ENCODE measurements at places on chromosomes 1 and 21. TPM values are rescaled to one million over a fixed set of nuclear protein-coding genes. Genes with fewer than 3 reads are reported as not detected.

- DNase-seq: no peak
These were observed 86.2 kb upstream of the GNG12 start for GRCh38 chr1:67919274-67920072.

- no peak for DNase-seq
These were observed 58.3 kb downstream of the CHD5 start for GRCh38 chr1:6121651-6122370.

Gene S100B
- 1,180 TPM for total RNA-seq

GRCh38 chr1:29991815-29992214 lies 731.6 kb downstream of the MATN1 start:
- DNase-seq: no peak

- peak; percentile 61 for DNase-seq
These were observed 4.1 kb downstream of the TIE1 start for GRCh38 chr1:43304771-43305300.

DNA sequence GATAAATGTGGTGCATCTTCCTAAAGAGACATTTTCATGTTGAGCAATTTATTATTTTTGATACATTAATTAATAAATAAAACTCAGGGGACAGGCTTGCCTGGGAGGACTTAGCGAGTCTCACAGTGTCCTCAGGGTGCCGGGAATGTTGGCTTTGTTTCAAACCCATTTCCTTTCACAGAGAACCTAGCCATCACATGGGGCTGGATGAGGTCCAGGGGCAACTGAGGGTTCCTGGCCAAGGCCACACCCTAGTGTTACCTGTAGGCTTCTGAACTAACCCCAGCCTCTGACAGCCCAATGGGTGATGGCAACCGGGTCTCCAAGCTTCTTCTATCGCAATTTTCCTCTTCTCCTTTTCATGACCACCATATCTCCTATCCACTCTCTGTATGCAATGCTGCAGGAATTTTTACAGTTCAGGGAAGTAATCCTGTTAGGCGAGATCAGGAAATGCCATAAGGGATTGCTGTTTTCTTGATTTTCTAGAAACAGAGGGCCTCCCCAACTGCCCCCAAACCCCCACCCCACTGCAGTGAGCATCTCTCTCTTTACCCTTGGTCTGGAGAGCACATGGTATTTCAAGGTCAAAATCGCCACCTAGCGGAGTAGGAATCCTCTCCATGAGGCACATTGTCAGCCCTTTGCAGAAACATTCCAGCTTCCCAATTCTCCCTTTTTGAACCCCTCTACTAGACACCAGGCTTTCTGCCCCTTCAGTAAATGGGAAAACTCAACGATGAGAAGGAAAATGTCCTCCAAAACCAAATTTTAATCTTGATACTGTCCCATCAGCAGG lies 22.1 kb upstream of the SMYD3 start:
- no peak for DNase-seq

Gene PRR9
- total RNA-seq: not detected

DNA sequence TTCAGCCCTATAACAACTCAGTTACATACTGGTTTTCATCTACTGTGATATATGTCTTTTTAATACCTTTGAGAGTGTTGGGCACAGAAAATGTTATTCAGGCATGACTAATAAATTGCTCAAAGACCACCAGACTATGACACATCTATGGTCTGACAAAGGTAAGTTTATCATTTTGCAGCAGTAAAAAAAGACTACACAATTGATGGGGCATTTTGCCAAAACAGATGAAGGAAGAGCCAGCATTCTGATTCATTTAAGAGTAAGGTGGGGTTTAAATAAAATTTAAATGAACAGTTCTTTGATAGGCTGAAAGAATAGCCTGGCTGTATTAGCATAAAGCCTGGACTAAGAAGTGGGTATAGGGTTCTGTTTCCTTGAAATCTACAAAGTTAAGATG lies 8.8 kb upstream of the RNPC3 start:
- DNase-seq: no peak

DNA sequence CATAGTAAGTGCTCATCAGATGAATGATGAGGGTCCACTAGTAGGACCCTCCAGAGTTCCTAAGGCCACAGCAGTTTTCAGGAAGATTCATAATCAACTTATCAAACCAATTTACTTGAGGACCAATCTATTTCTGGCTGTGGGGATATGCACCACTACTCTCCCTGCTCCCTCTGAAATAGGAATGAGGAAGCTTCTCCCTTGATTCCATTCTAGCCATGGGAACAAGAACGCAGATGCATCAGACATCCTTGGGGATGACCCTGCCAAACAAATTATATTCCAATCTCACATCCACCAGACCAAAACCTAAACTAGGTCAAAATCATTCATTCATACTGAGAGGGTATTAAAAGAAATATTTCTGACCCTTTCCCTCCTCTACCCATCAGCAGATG lies 31.5 kb downstream of the JAK1 start:
- no peak for DNase-seq

Gene FAM151A
- not detected for total RNA-seq

Gene SPRR1A
- not detected for total RNA-seq
